H9 (cell line): ENCODE measurements at places on chromosomes 3 and 15. TPM values are rescaled to one million over a fixed set of nuclear protein-coding genes. Genes with fewer than 3 reads are reported as not detected.

Gene CSPG5
- total RNA-seq = 5.4 and 5.7 TPM in 2 replicates

Gene SCAMP5
- total RNA-seq = 45.8 and 47.8 TPM in 2 replicates

Gene MYZAP
- total RNA-seq = 0.63 and 0.72 TPM in 2 replicates

Gene ATP8B4
- total RNA-seq = 0.52 and 0.61 TPM in 2 replicates

Gene ACAN
- total RNA-seq = 0.50 and 0.53 TPM in 2 replicates

Gene SMCO1
- total RNA-seq = not detected in 2 replicates

Gene KLHL40
- total RNA-seq = not detected in 2 replicates

Gene VGLL3
- total RNA-seq = 19.5 and 19.7 TPM in 2 replicates

Gene MOBP
- total RNA-seq = 0.13 TPM in 1 of 2 replicates, not detected in the other

Gene TMEM207
- total RNA-seq = not detected in 2 replicates

- DNase-seq = no peak
Measured at GRCh38 chr3:156341831-156342416, 213.0 kb downstream of the SSR3 start.

DNA sequence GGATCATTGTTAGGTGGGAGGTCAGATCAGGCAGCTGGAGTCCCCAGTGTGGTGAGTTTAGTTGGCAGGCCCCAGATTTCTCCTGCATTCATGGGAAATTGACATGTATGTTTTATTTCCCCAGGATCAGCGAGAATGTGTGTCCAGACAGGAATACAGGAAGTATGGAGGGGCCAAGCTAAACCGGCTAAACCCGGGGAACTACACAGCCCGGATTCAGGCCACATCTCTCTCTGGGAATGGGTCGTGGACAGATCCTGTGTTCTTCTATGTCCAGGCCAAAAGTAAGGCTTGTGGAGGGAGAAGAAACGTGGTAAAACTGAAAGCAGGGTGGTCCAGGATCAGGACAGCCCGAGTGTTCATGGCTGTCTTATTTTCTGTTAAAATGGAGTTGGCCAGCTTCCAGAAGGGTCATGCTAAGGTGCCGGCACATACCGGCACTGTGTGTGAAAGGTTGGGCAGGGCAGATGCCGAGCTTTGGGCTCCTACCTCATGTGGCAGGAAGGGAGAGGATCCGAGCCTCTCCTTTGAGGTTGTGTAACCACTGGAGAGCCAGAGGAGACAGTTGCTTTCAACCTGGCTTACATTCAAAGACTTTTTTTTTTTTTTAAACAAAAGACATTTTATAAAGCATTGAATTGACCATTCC, 83.1 kb downstream of the PGPEP1L start:
- no peak for DNase-seq

DNA sequence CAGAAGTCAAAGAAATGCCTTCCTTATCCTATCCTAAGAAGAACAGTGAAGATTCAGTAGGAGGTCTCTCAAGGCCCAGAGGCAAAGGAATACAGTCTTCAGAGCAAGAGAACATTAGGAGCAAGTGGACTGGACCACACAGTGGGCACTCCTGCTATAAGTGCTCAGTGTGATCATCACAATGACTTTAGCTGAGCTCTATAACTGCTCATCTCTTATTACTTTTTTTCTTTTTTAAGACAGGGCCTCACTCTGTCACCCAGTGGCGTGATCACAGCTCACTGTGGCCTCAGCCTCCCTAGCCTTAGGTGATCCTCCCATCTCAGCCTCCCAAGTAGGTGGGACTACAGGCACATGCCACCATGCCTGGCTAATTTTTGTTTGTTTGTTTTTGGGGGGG, 48.1 kb downstream of the COL8A1 start:
- DNase-seq = no peak

DNA sequence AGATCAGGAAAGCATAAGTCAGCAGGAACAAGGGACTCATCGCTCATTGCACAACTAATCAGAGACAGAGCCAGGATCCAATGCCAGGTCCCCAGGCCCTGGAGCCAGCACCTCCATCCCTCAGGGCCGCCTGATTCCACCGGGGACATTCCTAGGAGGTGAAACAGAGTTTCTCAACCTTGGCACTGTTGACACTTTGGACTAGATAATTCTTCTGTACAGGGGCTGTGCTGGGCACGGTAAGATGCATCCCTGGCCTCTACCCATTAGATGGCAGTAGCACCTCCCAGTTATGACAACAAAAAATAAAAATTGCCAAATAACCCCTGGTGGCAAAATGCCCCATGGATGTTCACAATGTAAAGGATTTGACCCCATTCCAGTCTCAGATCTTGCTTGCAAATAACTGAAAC, 127.7 kb downstream of the MTHFS start:
- DNase-seq = no peak

GRCh38 chr15:67992411-67992810, 61.7 kb upstream of the PIAS1 start:
- DNase-seq = no peak

DNA sequence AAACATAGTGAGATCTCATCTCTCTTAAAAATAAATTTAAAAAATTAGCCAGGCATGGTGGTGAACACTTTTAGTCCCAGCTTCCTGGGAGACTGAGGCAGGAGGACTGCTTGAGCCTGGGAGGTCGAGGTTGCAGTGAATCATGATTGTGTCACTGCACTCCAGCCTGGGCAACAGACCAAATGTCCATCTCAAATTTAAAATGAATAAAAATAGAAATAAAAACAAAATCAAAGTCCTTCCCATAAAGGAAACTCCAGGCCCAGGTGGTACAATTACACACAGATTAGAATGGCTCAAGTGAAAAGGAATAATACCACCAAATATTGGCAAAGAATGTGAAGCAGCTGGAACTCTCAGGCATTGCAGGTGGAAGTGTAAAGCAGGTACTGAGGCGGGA, 19.3 kb upstream of the ATP10A start:
- DNase-seq = no peak

- peak; percentile 71 for DNase-seq
Measured at GRCh38 chr15:39581793-39582285, 960 bp downstream of the THBS1 start.

- no peak for DNase-seq
Measured at GRCh38 chr3:181631901-181632300, 79.8 kb upstream of the SOX2 start.

- DNase-seq = no peak
Measured at GRCh38 chr3:126266850-126267168, 86.4 kb upstream of the ALDH1L1 start.

GRCh38 chr15:55327387-55327786, 8.4 kb downstream of the PIGB start:
- no peak for DNase-seq

DNA sequence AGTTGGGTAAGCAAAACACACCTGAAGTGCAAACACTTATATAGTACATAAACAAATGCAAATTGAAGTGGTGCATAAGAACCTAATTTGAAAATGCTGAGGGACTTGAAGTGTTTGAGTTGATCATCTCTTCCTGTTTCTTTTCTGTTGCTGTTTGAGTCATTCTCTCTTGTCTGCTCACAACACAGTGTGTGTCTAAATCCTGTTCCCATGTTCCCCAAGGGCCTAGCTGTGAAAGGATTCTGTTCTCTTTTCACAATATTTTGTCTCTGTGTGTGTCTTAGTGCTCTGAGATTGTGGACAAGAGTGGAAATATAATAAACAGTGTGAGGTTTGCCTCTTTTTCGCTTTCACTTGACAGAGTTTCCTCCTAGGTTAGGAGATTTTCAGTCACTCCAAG, 6.1 kb downstream of the CD96 start:
- no peak for DNase-seq

DNA sequence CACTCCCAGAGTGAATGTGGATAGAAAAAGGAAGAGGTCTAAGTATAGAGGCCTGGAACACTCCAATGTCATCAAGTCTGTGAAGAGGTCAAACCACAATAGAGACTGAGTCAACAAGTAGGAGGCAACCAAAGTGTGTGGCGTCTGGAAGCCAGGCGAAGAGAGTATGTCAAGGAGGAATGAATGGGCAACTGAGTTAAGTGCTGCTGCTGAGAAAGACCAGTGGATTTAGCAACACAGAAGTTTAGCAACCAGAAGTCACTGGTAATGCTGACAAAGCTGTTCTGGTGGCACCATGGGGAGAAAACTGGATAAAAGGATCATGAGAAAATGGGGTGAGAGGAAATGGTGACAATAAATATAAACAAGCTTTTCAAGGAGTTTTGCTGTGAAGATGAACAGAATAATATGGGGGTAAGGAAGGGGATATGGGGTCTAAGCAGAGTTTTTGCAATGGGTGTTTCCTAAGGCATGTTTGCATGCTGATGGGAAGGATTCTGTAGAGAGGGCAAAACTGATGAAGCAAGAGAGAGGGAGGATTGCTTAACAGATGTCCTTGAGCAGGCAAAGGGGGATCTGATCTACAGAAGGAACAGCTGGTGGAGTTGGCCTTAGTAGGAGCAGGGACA, 38.4 kb downstream of the PCOLCE2 start:
- DNase-seq = no peak

DNA sequence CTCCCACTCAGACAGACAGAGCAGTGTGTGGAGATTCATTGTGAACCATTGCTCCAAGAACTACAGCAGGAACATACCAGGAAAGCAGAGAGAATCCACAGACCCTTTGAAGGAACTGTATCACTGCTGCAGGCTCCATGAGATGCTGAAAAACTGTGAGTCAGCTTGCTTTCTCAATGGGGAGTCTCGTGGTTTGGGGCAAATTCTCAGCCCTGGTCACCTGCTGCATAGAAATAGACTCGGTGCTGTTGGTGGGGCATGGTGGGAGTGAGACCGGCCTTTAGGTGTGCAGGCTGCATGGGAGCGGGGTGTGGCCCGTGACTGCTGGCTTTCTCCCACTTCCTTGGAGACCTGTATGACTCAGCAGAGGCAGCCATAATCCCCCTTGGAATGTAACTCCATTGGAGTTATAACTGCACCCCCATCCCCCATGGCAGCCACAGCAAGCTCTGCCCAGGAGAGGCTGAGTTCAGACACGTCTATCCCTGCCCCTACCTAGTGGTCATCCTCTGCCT, 35.6 kb downstream of the ALCAM start:
- no peak for DNase-seq

- no peak for DNase-seq
Measured at GRCh38 chr3:165464736-165465135, 268.6 kb upstream of the SLITRK3 start.

DNA sequence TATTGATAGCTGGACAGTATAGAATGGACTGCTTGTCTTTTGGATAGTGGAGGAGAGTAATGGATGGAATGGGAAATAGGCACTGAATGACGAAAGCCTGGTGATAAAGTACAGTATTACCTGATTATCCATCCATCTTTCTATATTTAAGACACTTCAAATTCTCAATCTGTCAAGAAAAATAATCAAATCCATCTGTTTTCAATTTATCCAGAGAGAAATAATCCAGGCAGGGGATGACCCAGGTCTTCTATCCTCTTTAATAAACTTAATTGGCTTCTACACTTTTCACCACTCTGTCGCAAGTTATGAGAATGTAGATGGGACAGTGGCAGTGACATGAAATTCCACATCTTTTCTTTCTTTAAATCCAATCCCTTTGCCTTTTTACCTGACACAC, 420.3 kb upstream of the PDZRN3 start:
- no peak for DNase-seq

DNA sequence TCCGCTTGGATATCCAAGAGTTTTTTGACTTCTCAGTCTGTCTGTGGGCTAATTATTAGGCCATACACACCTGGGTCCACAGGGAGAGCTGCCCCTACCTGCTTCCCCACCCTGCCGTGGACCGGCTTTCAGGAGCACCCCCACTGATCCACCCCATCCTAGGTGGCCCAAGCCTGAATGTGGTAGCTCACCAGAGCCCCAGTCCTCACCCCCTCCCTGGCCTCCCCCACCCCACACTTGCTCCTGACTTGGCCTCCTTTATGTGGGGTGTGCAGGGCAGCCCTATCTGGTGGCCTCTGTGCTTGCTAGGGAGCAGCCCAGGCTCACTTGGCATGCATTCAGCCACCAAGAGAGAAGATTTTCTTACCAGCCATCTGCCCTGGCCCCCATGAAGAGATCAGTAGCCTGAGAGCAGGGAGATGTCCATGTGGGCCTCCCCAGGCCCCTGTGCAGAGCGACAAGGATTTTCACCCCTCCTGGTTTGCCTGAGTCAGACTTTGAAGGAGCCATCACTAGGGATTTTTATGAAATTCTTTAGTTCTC, 11.2 kb downstream of the LRRK1 start:
- DNase-seq = no peak

DNA sequence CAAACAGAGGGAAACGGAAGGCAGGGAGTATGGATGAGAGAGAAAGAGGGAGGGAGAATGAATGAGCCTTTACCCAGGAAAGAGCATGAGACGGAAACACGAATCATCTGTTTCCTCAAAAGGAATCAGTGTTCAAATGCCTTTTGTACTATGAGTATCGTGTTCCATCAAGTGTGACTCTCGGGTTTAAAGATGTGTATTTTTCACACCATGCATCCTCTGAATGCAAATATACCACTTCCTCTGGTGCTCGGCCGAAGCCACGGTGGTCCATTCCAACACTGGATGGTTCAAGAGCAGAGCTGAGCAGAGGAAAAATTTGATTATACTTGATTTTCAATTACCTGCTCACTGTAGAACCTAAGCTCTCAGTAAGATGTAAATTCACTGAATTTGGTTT, 505.1 kb downstream of the MECOM start:
- no peak for DNase-seq

DNA sequence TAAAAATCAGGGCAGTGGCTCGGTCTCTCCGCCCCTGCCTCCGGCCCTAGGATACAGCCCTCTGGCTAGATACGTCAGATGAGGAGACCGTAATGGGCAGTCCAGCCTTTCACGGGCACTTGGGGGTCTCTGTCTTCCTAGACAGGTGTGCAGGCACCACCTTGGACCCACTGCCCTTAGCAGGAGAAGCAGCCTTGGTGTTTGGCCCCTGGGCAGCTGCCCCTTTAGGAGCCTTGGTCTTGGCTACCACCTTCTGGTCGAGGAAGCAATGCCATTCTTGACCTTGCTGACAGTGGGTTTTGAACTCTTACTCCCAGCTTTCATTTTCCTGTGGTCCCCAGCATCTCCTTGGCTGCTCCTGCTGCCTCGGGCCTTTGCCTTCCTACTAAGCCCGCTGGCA, 149.7 kb upstream of the FRMD4B start:
- DNase-seq = peak; percentile 30

DNA sequence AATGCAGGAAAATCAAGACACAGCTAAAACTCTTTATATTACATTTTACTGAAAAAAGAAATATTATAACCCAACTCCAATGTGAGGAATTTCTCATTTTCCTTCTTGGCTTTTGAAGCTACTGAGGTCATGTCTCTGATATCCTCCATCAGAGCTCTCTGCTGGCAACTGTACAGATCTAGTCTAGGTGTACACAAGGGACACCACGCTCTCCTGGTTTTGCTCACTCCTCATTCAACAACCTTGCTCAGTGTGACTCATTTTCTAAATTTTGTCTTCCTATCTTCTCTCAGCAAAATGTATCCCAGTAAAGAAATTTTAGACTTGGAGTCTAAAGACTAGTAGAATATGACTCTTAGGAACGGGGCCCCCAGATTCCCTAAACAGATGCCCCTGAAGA, 144.3 kb downstream of the KCNMB2 start:
- no peak for DNase-seq
